IMR-90 (cell line): ENCODE measurements at places on chromosomes 5 and 9. TPM values are rescaled to one million over a fixed set of nuclear protein-coding genes. Genes with fewer than 3 reads are reported as not detected.

The PCDHGB1 gene
- 3.3 and 3.6 TPM in 2 replicates for total RNA-seq

The TOR1B gene
- 15.6 and 16.4 TPM in 2 replicates for total RNA-seq

The PCA3 gene
- not detected in 2 replicates for total RNA-seq

The SLC25A2 gene
- 0.28 TPM in 1 of 2 replicates, not detected in the other for total RNA-seq

The SV2C gene
- total RNA-seq, result not detected in 2 replicates

The HTR4 gene
- not detected in 2 replicates for total RNA-seq

The CEL gene
- under 0.01 TPM in 2 replicates for total RNA-seq

- H3K4me3 ChIP-seq, result no peak overlapping the region
- H3K36me3 ChIP-seq, result no peaks in the 10 kb centered on the region
- DNase-seq, result peak; percentile 55
- H3K27ac ChIP-seq, result no peak overlapping the region
- H3K27me3 ChIP-seq, result no peaks in the 10 kb centered on the region; the same call in 1 of the 2 replicates
These were observed 23.3 kb downstream of the CAVIN4 start for GRCh38 chr9:100601216-100601615.

DNA sequence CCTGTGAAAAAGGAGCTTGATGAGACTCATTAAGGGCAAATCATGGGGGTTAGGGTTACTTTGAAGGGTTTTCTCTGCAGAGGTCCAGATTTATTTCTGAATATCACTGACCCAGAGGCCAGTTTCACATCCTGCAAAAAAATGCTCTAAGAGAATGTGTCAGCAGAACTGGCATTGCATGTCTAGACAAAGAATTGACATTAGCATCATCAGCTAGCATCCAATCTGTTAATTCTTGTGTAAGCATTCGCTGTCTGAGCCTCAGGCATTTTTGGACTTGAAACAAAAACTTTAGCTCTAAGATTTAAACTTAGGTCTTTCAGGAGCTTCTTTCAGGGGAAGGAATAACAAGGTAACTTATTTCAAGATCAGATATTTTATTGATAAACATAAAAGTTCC lies 187.9 kb upstream of the ELL2 start:
- H3K27ac ChIP-seq, result peak overlapping the region; percentile 32; the same call in 1 of the 2 replicates
- DNase-seq, result peak; percentile 62
- no peaks in the 10 kb centered on the region for H3K27me3 ChIP-seq
- H3K4me1 ChIP-seq, result peaks cover 22% of the 10 kb centered on the region
- H3K36me3 ChIP-seq, result no peaks in the 10 kb centered on the region
- no peak overlapping the region for H3K4me3 ChIP-seq

DNA sequence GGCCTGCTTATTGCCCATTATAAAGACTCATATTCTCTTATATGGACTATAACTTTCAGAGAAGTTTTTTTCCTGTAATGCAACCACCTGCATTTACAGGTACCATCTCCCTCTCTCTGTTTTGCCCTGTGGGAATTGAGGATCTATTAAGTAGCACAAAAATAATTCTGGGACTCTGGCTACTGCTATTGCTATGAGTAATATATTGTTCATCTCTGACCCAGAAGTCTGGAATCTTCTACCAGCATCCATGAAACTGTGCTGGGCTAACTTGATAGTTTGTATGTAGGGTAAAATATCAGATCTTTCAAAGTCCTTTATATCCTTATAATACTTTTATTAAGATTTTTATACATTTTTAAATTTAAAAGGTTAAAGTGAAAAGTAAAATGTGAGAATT lies 607.2 kb downstream of the EFNA5 start:
- H3K4me1 ChIP-seq, result no peaks in the 10 kb centered on the region
- H3K27ac ChIP-seq, result no peak overlapping the region
- peak; percentile 10 for DNase-seq
- H3K36me3 ChIP-seq, result no peaks in the 10 kb centered on the region

DNA sequence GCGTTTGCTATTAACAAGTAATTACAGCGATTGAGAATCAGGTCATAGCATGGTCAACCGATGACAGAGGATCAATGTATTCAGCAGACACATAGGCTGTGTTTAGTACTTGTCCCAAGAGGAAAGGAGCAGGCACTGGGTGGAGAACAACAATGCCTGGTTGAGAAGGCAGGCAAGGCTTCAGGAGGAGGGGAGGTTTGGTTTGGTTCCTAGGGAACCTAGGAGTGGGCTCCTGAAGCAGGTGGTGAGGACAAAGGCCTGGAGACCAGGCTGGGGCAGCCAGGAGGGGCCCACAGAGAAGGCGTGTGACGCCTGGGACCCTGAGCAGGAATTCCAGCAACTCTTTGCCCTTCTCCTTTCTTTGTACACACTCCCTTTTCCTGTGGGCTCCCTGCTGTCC lies 195.6 kb downstream of the SPOCK1 start:
- H3K27me3 ChIP-seq, result no peaks in the 10 kb centered on the region
- no peaks in the 10 kb centered on the region; the same call in 1 of the 2 replicates for H3K4me1 ChIP-seq
- no peak overlapping the region for H3K4me3 ChIP-seq
- H3K36me3 ChIP-seq, result no peaks in the 10 kb centered on the region
- no peak for DNase-seq

GRCh38 chr9:91418215-91418610 lies 5.4 kb downstream of the NFIL3 start:
- H3K27me3 ChIP-seq, result no peaks in the 10 kb centered on the region
- H3K27ac ChIP-seq, result peak overlapping the region; percentile 28; the same call in 1 of the 2 replicates
- peaks cover 3% of the 10 kb centered on the region; the same call in 1 of the 2 replicates for H3K36me3 ChIP-seq
- peaks cover 11% of the 10 kb centered on the region for H3K4me1 ChIP-seq

GRCh38 chr5:41410737-41411136 lies 99.7 kb downstream of the PLCXD3 start:
- H3K4me3 ChIP-seq, result no peak overlapping the region
- no peaks in the 10 kb centered on the region for H3K36me3 ChIP-seq
- H3K4me1 ChIP-seq, result peaks cover 8% of the 10 kb centered on the region
- no peak for DNase-seq
- no peak overlapping the region for H3K27ac ChIP-seq

GRCh38 chr9:134964271-134965055 lies 46.8 kb upstream of the FCN1 start:
- peaks cover 4% of the 10 kb centered on the region; the same call in 1 of the 2 replicates for H3K27me3 ChIP-seq
- no peak overlapping the region for H3K27ac ChIP-seq
- no peaks in the 10 kb centered on the region for H3K36me3 ChIP-seq
- no peak for DNase-seq

DNA sequence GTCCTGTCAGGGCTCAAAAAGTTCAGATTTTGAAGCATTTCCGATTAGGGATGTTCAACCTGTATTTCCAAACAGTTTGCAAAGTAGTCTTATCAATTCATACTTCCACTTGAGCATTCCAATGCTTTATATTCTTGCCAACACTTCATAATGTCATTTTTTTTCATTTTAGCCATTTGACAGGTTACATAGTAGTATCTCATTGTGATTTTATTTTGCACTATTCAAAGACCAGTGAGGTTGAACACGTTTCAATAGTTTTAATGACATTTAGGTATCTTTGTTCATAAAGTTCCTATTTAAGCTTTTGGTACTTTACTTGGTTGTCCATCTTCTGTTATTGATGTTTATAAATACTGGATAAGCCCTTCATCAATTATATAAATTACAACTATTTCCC lies 71.4 kb downstream of the CEP120 start:
- no peak for DNase-seq
- no peaks in the 10 kb centered on the region for H3K4me1 ChIP-seq
- H3K27me3 ChIP-seq, result no peaks in the 10 kb centered on the region

DNA sequence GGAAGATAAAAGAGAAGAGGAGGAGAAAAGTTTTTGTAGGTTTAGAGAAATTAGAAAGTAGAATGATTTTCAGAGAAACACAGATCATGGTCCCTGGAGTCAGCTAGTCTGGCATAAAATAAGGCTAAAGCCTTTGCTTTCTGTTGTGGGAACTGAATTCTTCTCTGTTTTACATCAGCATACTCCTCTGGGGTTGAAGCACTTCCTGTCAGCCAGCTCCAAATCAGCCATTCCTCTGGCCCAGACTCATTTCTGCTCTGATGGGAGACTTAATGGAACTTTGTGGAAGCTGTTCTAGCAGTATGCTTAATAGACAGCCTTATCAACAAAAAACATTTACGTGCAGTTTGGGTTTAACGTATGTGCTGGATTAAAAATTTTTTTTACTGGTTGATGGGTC lies 143.2 kb downstream of the HMHB1 start:
- no peaks in the 10 kb centered on the region for H3K4me1 ChIP-seq
- peak; percentile 63 for DNase-seq
- no peak overlapping the region for H3K4me3 ChIP-seq

- no peak overlapping the region for H3K4me3 ChIP-seq
- DNase-seq, result no peak
- no peaks in the 10 kb centered on the region for H3K27me3 ChIP-seq
These were observed 153.0 kb upstream of the FTMT start for GRCh38 chr5:121698690-121699089.

GRCh38 chr5:57784121-57784520 lies 301.5 kb upstream of the ACTBL2 start:
- H3K4me1 ChIP-seq, result peaks cover 5% of the 10 kb centered on the region
- no peaks in the 10 kb centered on the region for H3K36me3 ChIP-seq
- no peak for DNase-seq
- H3K4me3 ChIP-seq, result no peak overlapping the region
- no peaks in the 10 kb centered on the region for H3K27me3 ChIP-seq
- no peak overlapping the region for H3K27ac ChIP-seq

DNA sequence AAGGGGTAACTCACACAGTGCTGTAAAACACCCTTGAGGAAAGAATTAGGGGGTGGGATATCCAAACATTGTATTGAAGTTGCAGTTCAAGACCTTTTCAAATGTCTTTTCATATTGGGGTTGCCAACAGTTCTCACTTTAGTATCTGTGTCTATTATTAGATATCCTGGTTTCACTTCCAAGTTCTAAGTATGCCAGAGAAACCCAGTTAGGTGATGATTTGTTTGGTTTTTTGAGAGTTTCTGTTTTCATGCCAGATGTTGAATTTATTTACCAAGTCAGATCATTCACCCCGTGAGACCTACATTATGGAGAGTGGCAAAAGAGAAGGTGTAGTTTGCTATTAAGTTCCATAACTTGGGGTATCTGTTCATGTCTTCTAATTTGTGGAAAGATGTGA lies 64.5 kb downstream of the C9orf152 start:
- H3K4me1 ChIP-seq, result peaks cover 29% of the 10 kb centered on the region
- H3K27me3 ChIP-seq, result no peaks in the 10 kb centered on the region
- H3K4me3 ChIP-seq, result no peak overlapping the region
- no peak for DNase-seq
- H3K27ac ChIP-seq, result no peak overlapping the region

- no peak for DNase-seq
- no peak overlapping the region for H3K27ac ChIP-seq
- no peaks in the 10 kb centered on the region for H3K4me1 ChIP-seq
These were observed 191.1 kb downstream of the EBF1 start for GRCh38 chr5:158908425-158909220.

DNA sequence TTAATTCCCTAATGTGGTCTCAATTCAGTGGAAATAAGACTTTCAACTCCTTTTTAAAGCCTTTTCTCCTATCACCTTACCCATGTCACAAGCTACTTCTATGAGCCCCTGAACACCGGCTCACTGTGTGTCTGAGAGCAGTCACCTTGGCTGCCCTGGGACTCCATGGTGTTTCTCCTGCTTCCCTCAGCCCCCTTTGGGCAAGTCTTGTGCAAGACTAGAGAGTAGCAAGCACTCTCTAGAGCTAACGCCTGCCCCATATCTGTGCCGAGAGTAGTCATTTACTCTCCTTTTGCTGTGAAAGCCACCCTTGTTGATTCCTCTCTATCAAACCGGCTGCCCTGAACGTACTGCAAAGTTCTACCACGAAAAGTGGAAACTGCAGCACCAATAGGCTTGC lies 77.9 kb upstream of the DAB2 start:
- peak overlapping the region; percentile 33; the same call in 1 of the 2 replicates for H3K27ac ChIP-seq
- H3K27me3 ChIP-seq, result no peaks in the 10 kb centered on the region
- no peaks in the 10 kb centered on the region for H3K36me3 ChIP-seq

- no peaks in the 10 kb centered on the region for H3K27me3 ChIP-seq
- no peak overlapping the region for H3K4me3 ChIP-seq
- H3K36me3 ChIP-seq, result no peaks in the 10 kb centered on the region
- H3K27ac ChIP-seq, result no peak overlapping the region
These were observed 223.5 kb upstream of the DAB2 start for GRCh38 chr5:39648085-39648847.

DNA sequence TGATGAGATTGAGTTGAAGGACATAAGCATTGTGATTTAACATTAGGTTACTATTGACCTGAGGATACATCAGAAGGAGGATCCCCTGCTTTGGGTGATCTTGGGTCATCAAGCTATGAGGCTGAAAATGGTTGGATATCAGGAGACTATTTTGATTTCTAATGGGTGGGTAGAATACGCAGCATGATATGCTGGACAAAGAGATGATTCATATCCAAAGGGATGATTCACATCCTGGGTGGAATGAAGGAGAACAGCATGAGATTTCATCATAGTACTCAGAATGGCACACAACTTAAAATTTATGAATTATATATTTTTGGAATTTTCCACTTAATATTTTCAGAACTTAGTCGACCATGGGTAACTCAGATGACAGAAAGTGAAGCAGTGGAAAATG lies 1759.5 kb upstream of the C9orf72 start:
- H3K4me1 ChIP-seq, result no peaks in the 10 kb centered on the region
- no peaks in the 10 kb centered on the region for H3K27me3 ChIP-seq
- DNase-seq, result no peak
- H3K4me3 ChIP-seq, result no peak overlapping the region

GRCh38 chr9:111074395-111074794 lies 36.1 kb upstream of the LPAR1 start:
- no peaks in the 10 kb centered on the region for H3K36me3 ChIP-seq
- H3K4me1 ChIP-seq, result no peaks in the 10 kb centered on the region
- no peak for DNase-seq
- no peak overlapping the region for H3K4me3 ChIP-seq

- H3K4me3 ChIP-seq, result no peak overlapping the region
- no peaks in the 10 kb centered on the region for H3K36me3 ChIP-seq
- H3K27me3 ChIP-seq, result no peaks in the 10 kb centered on the region
- no peak for DNase-seq
- no peak overlapping the region for H3K27ac ChIP-seq
- no peaks in the 10 kb centered on the region for H3K4me1 ChIP-seq
These were observed 503.2 kb downstream of the GADD45G start for GRCh38 chr9:90107726-90108655.

- H3K4me3 ChIP-seq, result peak within 1 kb of the TSS; percentile 75
- peaks cover 16% of the 10 kb centered on the region for H3K36me3 ChIP-seq
- peaks cover 42% of the 10 kb centered on the region for H3K4me1 ChIP-seq
- peak; percentile 84 for DNase-seq
These were observed at the start of gene IL11RA for GRCh38 chr9:34651876-34652601. Gene IL11RA, plus strand, starts transcription at chr9:34652185. Its CDS starts 3,033 bp downstream, at chr9:34655218.

DNA sequence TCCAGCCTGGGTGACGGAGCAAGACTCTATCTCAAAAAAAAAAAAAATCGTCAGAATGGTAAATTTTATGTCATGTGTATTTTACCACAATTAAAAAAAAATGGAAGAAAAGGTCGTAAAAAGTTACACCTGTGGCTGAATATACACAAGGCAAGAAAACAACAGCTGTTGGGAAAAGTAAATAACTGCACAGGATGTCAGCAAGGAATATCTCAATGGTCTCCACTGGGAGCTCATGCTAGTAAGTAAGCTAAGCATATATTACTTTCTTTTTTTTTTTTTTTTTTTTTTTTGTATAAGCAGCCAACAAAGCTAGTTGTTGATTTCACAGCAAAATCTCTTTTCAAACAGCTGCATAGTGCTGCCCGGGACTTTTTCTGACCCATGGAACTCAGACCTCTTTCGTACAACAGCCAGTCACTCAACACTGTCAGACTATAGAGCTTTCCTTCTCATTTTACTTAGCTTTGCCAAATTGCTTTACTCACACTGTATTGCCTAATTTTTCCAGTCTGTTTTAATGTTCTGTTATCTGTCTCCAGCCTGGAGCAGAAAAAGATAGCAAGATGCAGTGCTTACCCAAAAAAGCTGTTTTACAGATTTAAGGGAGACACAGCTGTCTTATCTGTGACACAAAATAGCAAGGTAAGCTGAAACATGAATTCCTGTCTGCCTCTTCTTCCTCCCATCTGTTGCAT lies 175.9 kb downstream of the ENC1 start:
- H3K4me3 ChIP-seq, result no peak overlapping the region
- no peak overlapping the region for H3K27ac ChIP-seq
- no peaks in the 10 kb centered on the region for H3K36me3 ChIP-seq
- peaks cover 26% of the 10 kb centered on the region for H3K27me3 ChIP-seq
- no peaks in the 10 kb centered on the region for H3K4me1 ChIP-seq
